ENCODE measurements at places on chromosomes 5 and 9.

GRCh38 chr5:60143942-60144549 is 250.5 kb upstream of the PDE4D start:
- no peak for DNase-seq

GRCh38 chr9:91474656-91475055 is 51.0 kb upstream of the NFIL3 start:
- DNase-seq, result no peak

GRCh38 chr9:111050819-111051218 is 12.5 kb upstream of the LPAR1 start:
- no peak for DNase-seq

DNA sequence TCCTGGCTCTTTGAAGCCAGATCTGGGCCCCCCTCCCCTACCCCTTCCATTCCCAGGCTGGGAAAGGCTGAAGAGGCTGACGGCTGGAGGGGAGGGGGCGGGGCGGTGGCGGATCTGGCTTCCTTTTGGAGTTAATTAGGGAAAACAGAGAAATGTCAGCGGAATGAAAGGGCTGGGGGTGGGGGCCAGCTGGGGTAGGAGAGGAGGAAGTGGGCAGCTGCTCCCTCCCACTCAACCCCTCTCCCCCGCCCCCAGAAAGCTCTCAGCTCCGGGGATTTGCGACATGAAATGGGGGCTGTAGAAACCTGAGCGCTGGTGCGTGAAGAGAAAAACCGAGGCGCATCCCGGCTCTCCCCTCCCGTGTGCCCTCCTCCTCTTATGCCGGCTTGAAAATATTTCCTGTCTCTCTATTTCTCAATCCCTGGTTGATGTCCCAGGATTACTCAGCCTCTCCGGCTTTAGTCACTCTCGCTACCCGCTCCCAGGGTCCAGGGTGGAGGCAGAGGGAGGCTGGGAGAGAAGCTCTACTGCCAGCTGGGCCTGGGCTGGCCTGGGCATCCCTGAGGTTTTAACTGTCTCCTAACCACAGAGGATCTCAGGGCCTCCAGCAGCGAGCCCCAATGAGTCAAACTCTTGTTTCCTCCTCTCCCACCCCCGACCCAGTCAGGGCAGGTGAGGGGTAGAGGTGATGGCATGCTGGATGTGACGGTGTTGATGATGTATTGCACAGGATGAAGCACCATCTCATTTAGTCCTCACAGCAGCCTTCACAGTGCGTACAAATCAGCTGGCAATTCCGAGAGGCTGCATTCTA is 20.1 kb downstream of the PCDHGC5 start:
- no peak for DNase-seq

DNA sequence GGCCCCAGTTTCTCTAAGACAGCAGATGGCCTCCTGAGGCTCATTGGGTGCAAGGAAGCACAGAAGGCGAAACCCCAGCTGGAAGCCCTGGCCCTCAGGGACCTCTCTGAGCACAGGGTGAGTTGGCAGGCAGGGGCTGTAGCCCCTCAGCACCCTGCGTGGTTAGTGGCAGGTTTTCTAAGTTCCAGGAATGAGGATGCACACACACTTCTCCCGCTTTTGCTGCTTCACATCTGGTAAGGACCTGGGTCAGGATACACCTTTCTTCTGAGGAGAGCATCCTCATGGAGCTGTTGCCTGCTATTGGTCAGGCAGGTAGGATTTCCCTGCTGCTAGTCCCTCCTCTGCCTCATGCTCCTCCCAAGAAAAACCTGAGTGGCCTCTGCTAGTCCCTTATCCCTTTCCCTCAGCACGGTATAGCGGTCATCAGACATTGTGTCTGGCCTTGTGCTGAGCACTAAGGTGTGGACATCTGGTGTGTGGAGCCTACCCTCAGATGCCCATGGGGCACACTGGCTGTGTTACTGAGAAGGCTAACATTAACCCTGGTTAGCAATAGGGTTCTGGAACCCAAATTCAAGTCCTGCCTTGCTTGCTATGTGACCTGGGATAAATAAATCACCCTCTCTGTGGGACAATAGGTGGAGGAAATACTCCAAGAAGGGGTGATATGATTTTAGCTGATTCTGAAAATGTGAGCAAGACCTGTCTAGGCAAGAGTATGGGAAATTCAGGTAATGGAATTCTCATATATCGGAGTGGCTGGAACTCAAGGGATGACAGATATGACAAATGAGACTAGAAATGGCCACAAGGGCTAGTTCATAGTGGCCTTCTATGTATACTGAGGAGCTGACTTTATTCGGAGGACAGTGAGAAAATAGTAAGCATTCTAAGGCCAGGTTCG is 1.6 kb downstream of the SLC22A4 start:
- DNase-seq, result no peak

GRCh38 chr9:22154064-22154463 is 145.0 kb upstream of the CDKN2B start:
- no peak for DNase-seq

DNA sequence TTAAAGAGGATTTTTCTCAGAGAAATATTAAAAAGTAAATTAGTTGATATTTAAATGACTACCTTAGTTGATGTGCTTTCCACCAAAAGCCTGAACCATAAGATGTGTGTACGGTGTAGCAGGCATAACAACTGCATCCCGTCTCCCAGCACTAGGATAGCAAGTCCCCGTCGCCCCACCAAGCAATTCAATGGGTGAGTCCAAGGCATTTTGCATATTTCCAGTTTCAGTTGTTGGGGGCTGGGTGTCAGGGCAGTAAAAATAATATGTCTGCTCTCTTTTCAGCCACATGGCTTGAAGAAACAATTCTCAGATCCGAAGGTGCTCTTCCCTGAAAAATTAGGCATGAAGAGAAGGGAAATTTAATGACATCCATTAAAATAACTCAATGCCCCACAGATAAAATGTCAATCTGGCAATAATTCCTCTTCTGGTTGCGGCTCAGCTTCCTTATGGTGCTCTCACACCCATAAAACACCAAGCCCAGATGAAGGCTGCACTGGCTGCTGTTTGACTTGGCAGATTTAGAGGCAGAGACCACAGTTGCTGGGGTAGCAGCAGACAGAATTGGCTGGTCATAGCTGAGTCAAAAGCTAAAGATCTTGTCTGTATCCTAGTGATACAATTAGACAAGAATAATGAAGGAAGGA is 124.4 kb upstream of the ADCY2 start:
- DNase-seq, result no peak

- no peak for DNase-seq
Measured at GRCh38 chr9:134325096-134325812, 1.0 kb upstream of the RXRA start.

DNA sequence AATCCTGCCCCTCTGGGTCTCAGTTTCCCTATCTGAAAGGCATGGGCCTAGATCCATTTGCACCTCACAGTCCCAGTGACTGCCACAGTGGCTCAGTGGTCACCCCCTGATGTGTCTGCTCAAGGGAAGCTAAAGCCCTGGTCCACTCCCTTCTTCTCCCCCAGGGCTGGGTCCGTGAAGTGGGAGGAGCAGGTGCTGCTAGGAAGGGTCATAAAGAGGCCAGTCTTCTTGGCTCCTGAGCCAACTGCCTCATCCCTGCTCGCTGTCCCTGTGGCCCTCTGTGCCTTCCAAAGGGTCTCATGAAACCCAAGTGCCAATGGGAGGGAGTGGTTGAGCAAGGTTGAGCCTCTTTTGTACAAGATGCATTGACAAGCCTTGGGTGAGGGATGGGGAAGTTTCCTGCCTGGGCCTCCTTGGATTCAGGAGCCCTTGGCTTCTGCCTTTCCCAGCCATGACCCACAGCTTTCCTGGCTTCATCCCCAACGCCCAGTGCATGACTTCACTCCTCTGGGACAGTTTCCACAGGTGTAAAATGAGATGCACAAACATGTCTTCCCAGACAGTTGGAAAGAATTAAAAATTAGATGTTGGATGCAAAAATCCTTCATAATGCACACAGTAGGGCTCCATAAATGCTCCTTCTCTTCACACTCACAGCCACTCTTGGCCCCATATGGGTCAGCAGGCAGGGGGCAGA is 1.6 kb upstream of the SLC6A7 start:
- no peak for DNase-seq

- DNase-seq, result no peak
Measured at GRCh38 chr5:119166026-119166425, 95.1 kb downstream of the DMXL1 start.

- DNase-seq, result no peak
Measured at GRCh38 chr9:111000202-111000601, 38.1 kb downstream of the LPAR1 start.

Measured in GDM1 (cell line).